ENCODE measurements at places on chromosomes 2 and 18. TPM values are rescaled to one million over a fixed set of nuclear protein-coding genes. Genes with fewer than 3 reads are reported as not detected.

Gene ATG4B
- total RNA-seq, result 81.5 TPM

Gene RGPD3
- total RNA-seq, result 0.19 TPM

Gene TXNDC2
- total RNA-seq, result not detected

Gene MYO5B
- not detected for total RNA-seq

Gene LOXHD1
- 0.13 TPM for total RNA-seq

Gene RBM43
- total RNA-seq, result 6.5 TPM

Gene CFC1
- total RNA-seq, result not detected

Gene GAD1
- 0.48 TPM for total RNA-seq

Gene GPD2
- total RNA-seq, result 12.5 TPM

Gene STON1
- total RNA-seq, result 1.4 TPM

Gene MC2R
- not detected for total RNA-seq

Gene CRYBA2
- not detected for total RNA-seq

Data from activated naive CD4-positive, alpha-beta T cell treated with anti-CD3 and anti-CD28 coated beads, Interleukin-2, amount 10 ng/mL, durations not matched to agents 5 hours and 36 hours (primary cell).